ENCODE measurements at places on chromosomes 4 and X. TPM values are rescaled to one million over a fixed set of nuclear protein-coding genes. Genes with fewer than 3 reads are reported as not detected.

The TMEM47 gene
- total RNA-seq = 14.9 TPM

GRCh38 chr4:120703908-120704307 is 218.6 kb downstream of the PRDM5 start:
- no peaks in the 10 kb centered on the region for H3K4me1 ChIP-seq
- no peaks in the 10 kb centered on the region for H3K27me3 ChIP-seq
- H3K4me3 ChIP-seq = no peak overlapping the region
- H3K36me3 ChIP-seq = no peaks in the 10 kb centered on the region
- DNase-seq = no peak

The KIAA1210 gene
- not detected for total RNA-seq

- peaks cover 3% of the 10 kb centered on the region for H3K4me1 ChIP-seq
- no peaks in the 10 kb centered on the region for H3K27me3 ChIP-seq
- no peak overlapping the region for H3K4me3 ChIP-seq
- H3K27ac ChIP-seq = peak overlapping the region; percentile 42
- DNase-seq = no peak
Measured at GRCh38 chr4:99856166-99856565, 38.1 kb downstream of the LAMTOR3 start.

The SERPINA7 gene
- not detected for total RNA-seq

The TEX11 gene
- not detected for total RNA-seq

GRCh38 chr4:80079255-80079923 is 6.4 kb upstream of the ANTXR2 start:
- H3K4me1 ChIP-seq = no peaks in the 10 kb centered on the region
- DNase-seq = no peak
- no peak overlapping the region for H3K4me3 ChIP-seq

GRCh38 chr4:40118861-40119260 is 62.2 kb downstream of the N4BP2 start:
- DNase-seq = no peak
- peaks cover 5% of the 10 kb centered on the region for H3K36me3 ChIP-seq
- no peaks in the 10 kb centered on the region for H3K27me3 ChIP-seq
